ENCODE measurements at places on chromosomes 11 and 22.

DNA sequence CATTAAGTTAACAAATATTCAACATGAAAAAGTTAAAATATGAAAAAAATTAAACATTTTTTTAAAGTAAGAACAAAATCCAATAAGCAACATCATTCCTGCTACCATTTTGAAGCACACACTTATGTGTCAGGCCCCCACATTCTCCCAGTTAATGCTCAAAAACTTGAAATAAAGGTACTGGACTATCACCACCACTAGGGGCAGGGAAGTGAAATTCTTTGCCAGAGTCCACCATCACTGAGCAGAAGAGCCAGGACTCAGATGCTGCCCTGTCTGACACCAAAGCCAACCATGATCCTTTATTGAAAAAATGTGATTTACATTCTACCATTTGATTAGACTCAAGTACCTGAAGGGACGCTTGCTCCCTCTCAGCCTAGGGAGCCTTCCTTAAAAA lies 39.1 kb downstream of the PITPNB start:
- DNase-seq = peak; percentile 14
- H3K27me3 ChIP-seq = no peaks in the 10 kb centered on the region
- no peak overlapping the region for H3K27ac ChIP-seq
- H3K36me3 ChIP-seq = peaks cover 20% of the 10 kb centered on the region
- H3K4me1 ChIP-seq = peaks cover 39% of the 10 kb centered on the region

DNA sequence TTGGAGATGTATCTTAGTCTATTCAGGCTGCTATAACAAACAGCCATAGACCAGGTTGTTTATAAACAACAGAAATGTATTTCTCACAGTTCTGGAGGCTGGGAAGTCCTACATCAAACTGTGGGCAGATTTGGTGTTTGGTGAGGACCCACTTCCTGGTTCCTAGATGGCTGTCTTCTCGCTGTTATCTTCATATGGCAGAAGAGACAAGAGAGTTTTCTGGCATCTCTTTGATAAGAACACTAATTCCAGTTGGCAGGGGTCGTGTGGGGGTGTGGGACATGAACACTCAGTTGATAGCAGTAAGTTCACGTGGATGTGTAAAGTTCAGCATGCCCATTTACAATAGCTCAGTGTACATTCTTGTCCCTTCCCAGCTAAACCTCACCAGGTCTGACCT lies 41.3 kb upstream of the HMGXB4 start:
- H3K36me3 ChIP-seq = no peaks in the 10 kb centered on the region
- DNase-seq = no peak
- peaks cover 10% of the 10 kb centered on the region for H3K27me3 ChIP-seq
- no peak overlapping the region for H3K27ac ChIP-seq
- H3K4me1 ChIP-seq = no peaks in the 10 kb centered on the region

DNA sequence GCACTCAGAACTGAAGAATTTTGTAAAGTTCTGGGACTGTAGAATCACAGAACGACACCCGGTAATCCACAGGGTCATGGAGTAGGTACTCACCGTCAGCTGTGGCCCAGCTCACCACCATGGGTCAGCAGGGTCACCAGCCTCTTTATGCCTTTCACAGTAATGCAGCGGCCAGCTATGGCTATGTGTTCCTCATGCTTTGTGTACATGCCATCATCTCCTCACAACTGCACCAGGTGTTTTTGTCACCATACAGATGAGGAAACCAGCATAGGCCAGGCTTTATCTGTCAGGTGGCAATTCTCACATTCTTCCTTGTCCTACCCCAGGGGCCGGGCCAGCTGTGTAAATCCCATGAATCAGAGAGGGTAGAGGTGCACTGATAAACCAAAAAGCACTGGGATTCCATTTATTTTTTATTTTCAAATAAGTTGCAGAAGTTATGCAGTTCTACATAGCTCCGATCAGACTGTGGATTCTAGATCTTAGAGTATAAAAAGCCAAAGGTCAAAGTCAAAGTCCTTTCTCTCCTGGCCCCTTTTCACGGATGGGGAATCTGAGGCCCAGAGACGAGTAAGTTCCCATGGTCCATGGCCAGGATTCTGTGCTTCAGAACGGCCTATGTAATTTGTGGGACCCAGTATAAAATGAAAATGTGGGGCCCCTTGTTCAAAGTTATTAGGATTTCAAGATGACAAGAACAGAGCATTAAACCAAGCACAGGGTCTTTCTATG lies 17.5 kb downstream of the TSKU start:
- no peak for DNase-seq
- H3K4me1 ChIP-seq = peaks cover 12% of the 10 kb centered on the region
- no peaks in the 10 kb centered on the region for H3K36me3 ChIP-seq
- H3K27ac ChIP-seq = no peak overlapping the region
- H3K4me3 ChIP-seq = no peak overlapping the region

GRCh38 chr11:92361551-92361950 lies 136.9 kb downstream of the FAT3 start:
- H3K27me3 ChIP-seq = no peaks in the 10 kb centered on the region
- H3K36me3 ChIP-seq = no peaks in the 10 kb centered on the region
- no peak overlapping the region for H3K27ac ChIP-seq

DNA sequence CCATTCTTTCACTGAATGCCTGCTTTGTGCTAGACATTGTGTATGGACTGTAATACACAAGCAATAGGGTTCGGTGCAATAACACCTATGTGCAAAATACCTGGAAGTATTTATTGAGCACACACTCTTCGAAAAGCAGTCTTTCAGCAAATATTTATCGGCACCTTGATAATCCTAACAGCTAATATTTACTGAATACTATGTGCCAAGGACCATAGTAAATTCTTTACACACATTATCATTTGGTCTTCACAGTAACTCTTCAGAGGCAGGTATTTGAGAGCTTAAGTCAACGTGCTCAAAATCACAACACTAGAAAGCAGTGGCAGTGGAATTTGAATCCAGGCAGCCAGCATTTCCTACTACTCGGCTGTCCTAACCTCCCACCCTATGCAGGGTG lies 2.2 kb downstream of the B3GNT6 start:
- H3K4me3 ChIP-seq = no peak overlapping the region
- H3K27me3 ChIP-seq = peaks cover 39% of the 10 kb centered on the region
- no peak overlapping the region for H3K27ac ChIP-seq
- no peak for DNase-seq
- no peaks in the 10 kb centered on the region for H3K36me3 ChIP-seq

- H3K36me3 ChIP-seq = no peaks in the 10 kb centered on the region
- no peak for DNase-seq
- H3K27me3 ChIP-seq = peaks cover 4% of the 10 kb centered on the region
- H3K27ac ChIP-seq = peak overlapping the region; percentile 32
- H3K4me3 ChIP-seq = no peak overlapping the region
Observed at GRCh38 chr22:45612451-45612901, 59.2 kb upstream of the ATXN10 start.

- H3K4me3 ChIP-seq = no peak overlapping the region
- no peaks in the 10 kb centered on the region for H3K36me3 ChIP-seq
- H3K27me3 ChIP-seq = peaks cover 12% of the 10 kb centered on the region
- DNase-seq = no peak
- H3K27ac ChIP-seq = no peak overlapping the region
- H3K4me1 ChIP-seq = peaks cover 1% of the 10 kb centered on the region
Observed at GRCh38 chr11:76610871-76611475, 59.6 kb downstream of the LRRC32 start.

DNA sequence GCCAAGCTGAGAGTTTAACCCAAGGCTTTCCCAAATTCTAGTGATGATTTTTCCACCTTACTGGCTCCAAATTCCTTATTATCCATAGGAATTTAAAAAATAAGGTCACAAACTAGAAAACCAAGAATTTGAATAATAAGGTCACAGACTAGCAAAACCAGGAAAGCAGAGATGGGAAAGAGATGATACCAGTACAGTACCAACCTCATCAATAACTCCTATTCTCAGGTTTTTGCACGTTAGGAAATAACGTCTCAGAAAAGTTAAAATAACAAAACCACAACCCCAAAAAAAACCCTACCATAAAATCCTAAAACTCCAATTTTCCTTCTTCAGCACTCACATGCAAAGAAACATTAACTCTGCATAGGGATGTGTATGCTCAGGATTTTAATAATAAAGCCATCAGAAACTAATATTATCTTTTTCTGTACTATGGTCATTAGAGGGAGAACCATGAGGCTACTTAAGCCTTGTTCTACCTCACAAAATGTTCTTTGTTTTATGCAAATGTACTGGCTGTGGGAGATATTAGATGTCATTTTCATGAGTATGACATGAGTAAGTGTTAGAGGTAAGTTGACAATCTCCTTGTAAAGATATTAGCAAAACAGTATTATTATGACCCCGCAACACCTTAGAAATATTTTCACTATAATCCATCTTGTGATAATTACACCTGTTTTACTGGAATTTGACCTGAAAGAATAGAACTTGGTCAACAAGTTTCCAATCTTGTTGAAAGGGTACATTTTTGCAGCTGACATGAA lies 16.1 kb upstream of the EED start:
- DNase-seq = no peak
- H3K4me3 ChIP-seq = no peak overlapping the region
- H3K27me3 ChIP-seq = peaks cover 3% of the 10 kb centered on the region
- H3K36me3 ChIP-seq = no peaks in the 10 kb centered on the region

GRCh38 chr11:16745950-16746605 lies 7.6 kb downstream of the C11orf58 start:
- no peak overlapping the region for H3K27ac ChIP-seq
- H3K27me3 ChIP-seq = no peaks in the 10 kb centered on the region
- peaks cover 84% of the 10 kb centered on the region for H3K36me3 ChIP-seq
- H3K4me3 ChIP-seq = peak overlapping the region; percentile 17
- H3K4me1 ChIP-seq = peaks cover 56% of the 10 kb centered on the region

DNA sequence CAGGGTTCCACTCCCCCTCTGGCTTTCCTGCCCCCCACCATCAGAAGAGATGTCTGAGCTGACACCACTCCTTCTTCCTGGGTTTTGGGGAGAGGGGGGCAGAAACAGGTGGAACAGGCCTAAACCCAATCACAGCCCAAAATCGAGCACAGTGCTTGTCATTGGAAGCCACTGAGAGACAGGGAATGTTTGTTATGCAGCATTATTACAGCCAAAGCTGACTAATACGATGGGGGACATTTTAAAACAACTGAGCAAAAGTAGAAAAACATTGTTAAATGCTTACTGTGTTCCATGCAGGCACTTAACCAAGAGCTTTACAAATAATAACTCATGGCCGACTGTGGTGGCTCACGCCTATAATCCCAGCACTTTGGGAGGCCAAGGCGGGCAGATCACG lies 32.5 kb upstream of the RTL6 start:
- H3K36me3 ChIP-seq = no peaks in the 10 kb centered on the region
- no peak overlapping the region for H3K27ac ChIP-seq
- H3K4me3 ChIP-seq = no peak overlapping the region
- H3K4me1 ChIP-seq = no peaks in the 10 kb centered on the region

DNA sequence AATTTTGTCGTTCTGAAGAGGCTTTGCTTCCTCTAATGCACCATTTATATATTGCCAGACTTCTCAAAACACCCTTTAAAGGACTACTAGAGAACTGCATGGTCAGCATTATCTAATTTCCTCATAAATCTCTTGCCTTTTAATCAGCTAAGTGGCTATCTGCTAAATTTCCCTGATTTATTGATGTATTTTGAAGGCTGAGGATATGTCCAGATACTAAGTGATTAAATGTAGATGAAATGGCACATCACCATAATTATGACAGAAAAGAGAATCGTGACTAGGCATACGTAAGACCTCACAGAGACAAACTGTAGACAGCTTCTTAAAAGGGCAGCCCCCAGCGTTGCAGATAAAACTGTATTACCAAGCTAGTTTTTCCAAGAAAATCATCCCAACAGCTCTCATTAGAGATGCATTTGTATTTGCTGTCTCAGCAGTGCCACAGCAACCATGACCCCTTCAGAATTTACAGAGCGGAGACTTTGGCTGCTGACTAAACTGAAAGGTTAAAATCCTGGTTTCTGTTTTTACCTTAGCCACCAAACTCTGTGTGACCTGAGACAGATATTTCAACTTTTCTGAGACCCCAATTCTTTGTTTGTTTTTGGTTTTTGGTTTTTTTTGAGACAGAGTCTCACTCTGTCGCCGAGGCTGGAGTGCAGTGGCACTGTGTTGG lies 67.1 kb upstream of the SLN start:
- DNase-seq = no peak
- H3K36me3 ChIP-seq = no peaks in the 10 kb centered on the region
- H3K4me3 ChIP-seq = no peak overlapping the region
- H3K27me3 ChIP-seq = no peaks in the 10 kb centered on the region
- no peak overlapping the region for H3K27ac ChIP-seq
- no peaks in the 10 kb centered on the region for H3K4me1 ChIP-seq

DNA sequence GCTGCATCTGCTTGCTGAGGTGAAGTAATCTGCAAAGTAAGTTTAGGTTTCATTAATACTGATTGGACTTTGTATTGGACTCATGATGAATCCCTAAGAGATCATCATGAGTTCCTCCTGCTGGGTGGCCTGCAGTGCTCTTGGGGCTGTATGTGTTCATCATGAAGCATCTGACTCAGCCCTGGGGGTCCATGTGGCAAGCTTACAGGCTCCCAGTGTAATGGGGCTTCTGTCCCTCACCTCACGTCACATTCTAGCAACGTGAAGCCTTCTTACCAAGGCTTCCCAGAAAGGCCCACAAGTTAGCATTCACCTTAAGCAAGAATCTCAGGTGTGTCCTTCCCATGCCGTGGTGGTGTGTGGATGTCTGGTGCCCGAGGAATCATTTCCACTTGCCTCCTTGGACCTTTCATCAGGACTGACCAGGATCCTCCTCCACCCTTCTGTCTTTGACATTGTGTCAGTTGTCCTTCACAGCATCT lies 23.7 kb downstream of the CRKL start:
- peaks cover 44% of the 10 kb centered on the region for H3K4me1 ChIP-seq
- DNase-seq = no peak
- peak overlapping the region; percentile 36 for H3K27ac ChIP-seq

- peaks cover 4% of the 10 kb centered on the region for H3K36me3 ChIP-seq
- H3K4me1 ChIP-seq = peaks cover 23% of the 10 kb centered on the region
- H3K27ac ChIP-seq = no peak overlapping the region
Observed at GRCh38 chr11:44731685-44732430, 5.1 kb downstream of the TSPAN18 start.
